ENCODE measurements at places on chromosomes 2 and 18. TPM values are rescaled to one million over a fixed set of nuclear protein-coding genes. Genes with fewer than 3 reads are reported as not detected.

Gene ICOS
- not detected for total RNA-seq

Gene FOSL2
- 14.2 TPM for total RNA-seq

DNA sequence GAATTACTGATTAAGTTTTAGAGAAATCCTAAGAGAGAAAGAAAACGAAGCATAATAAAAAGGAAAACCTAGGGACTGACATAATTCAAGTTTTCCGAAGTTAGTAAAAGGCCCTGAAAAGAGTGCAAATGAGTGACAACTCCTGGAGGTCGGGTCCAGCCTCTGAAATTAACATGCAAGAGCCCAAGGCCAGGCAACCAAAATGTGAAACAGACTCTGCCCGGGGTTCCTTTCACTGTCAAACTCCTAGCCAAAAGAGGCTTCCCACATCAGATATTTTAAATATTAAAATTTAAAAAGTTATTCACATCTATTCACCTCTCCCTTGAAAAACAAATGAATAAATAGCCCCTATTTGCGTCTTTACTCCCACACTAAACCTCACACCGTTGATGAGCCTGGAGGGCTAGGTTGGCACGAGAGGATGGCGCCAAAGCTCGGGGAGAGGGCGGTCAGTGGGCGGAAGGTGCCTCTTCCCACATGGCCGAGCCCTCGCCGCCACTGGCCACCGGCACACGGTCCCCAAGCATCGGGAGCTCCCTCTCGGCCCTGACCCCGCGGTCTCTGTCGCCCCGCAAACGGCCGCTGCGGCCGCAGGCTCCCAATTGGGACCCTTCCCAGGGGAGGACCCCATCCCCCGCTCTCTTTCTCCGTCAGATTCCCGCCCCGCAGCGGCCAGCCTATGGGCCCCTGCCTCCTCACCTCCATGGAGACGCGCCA lies 630 bp downstream of the PPM1G start:
- no peak for DNase-seq

GRCh38 chr2:74267068-74267467 lies 68.7 kb downstream of the MTHFD2 start:
- no peak for DNase-seq

GRCh38 chr2:70753902-70754301 lies 14.1 kb downstream of the ADD2 start:
- DNase-seq, result peak; percentile 56

DNA sequence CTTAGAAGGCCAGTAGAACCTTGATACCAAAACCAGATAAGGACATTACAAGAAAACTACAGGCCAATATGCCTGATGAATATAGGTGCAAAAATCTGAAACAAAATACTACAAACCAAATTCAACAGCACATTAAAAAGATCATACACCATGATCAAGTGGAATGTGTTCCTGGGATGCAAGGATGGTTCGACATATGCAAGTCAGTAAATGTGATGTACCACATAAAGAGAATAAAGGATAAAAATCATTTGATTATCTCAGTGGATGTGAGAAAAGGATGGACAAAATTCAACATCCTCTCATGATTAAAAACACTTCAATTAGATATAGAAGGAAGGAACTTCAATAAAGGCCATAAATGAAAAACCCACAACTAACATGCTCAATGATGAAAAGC lies 129.6 kb downstream of the RTN4 start:
- DNase-seq, result no peak

DNA sequence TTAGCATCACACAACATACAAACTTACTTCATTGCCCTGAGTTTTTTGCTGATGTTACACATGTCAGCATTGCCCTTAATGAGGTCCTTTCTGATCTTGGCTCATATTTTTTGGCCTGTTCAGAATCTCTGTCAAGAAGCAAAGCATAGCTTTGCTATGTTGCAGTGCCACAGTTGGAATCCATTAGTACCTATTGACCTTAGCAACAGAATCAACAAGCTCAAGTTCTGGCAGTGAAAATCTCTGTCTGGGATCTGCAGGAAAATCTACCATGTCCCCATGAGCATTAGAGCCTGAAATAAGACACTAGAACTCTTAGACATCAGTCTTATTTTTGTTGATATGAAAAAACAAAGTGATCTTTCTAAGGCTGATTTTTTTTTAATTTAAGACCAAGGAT lies 105.6 kb upstream of the FHL2 start:
- no peak for DNase-seq

Gene SKOR2
- total RNA-seq, result 1.3 TPM

DNA sequence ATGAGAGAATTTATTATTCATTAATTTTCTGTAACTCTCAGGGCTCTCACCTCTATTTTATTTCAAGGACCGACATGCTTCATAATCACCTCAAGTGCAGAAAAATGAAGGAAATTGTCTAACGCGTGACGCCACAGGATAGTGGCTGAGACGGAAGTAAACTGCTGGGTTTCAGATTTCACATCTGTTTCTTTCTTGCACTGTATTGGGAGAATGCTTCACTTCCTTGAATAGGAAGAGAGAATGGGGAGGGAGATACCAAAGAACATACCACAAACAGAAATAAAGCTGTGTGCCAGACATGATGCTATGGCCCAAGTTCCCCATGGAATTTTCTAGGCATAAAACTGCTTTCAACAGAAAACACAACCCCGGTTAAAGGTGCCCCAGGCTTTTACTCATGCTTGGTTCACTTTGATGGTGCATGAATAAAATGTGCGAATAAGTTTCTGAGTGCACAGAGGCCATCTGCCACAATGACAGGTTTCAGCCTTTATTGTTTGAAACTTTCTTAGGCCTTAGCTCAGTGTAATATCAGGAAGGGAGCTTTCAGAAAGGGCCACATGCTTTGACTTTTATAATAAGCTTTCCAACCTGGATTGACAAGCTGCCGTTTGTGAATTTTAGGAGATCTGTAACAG lies 1116.4 kb downstream of the SOCS6 start:
- DNase-seq, result peak; percentile 1

Gene ELP2
- total RNA-seq, result 167 TPM

Gene GALNT5
- total RNA-seq, result 7.6 TPM

Gene ASB1
- total RNA-seq, result 34.6 TPM

GRCh38 chr2:42858140-42859005 lies 66.0 kb upstream of the HAAO start:
- DNase-seq, result no peak

Measured in spinal cord (tissue), 10 donors.